ENCODE measurements at places on chromosomes 13 and 19.
A peak's percentile ranks its signal among the peaks of the same experiment; 100 is the strongest.

DNA sequence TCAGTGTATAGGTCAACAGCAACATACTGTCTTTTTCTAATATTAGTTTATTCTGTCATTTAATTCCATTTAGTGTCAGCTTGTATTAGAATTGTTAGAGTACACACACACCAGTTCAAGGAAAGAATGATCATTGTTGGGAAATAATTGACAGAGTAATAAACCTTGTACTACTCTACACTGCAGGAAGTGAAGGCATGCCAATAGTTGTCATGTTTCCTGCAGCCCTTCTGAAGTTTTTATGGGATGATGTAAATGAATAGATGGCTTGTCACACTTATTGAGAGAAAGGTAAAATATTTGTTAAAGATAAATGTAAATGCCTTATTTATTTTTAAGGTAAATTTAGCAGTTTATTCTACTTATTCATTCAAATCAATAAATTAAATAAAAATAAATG lies 306.9 kb upstream of the KLHL1 start:
- no peak for DNase-seq

DNA sequence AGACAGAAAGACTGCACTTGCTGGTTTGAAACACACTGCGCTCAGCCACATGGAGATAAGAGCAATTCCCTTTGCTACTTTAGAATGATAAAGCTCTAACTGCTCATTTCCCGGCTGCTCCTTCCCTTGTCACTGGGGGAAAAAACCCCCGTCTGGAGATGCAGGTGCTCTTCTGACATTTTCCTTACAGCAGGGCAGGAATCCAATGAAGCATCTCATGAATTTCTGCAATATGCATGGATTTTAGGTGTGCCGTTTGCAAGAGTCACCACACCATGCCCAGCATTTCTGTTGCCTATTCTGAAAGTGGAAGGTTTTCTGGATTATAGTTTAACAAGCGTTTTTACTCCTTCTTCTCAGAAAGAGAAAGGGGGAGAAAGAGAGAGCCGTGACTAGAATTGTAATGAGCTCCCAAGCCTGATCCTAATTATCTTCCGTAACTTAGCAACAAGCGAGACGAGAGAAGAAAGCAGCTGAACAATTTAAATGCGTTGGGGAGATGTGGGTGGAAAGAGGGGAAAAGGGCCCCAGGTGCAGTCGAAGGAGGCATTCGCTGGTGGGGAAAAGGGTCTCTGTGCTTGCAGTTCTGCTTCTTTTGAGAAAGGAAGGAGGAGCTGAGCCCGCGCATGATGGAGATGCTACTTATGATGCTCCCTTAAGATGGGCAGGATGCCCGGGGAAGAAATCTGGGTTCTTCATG lies 76.6 kb upstream of the SPATA13 start:
- DNase-seq: no peak

DNA sequence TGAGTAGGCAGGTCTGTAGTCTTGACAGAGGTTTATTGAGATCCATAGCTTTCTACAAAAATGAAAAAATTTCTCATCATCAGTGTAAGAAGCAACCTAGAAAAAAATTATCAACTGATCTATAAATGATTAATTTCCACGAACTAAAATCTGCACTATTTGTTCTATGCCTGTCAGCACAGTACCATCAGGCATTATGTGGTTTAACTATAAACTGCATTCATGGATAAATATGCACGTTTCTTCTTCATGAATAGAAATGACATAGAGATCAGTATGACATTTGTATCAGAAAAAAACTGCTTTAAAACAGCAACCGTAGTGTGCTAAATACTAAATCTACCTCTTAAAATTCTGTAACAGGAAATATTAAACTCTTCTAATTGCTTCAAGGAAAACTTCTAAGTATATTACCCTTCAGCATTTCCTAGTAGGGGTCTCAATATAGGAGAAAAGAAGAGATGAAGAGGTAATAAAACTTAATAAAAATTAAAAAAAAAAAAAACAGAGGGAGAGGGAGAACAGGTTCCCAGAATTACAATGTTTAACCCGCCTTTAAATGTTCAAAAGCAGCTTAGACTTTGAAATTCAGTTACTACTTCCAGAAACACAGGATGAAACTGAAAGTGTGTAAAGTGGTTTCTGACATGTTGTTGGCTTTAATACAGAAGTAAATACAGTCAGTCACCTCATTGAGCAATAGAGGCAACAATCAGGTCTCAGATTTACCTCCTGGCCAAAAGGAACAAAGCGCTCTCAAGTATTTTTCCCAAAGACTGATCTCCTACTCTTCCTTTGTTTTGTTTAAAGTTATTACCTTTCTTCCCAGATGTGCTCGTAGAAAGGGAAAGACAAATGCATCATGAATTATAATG lies 144.4 kb downstream of the DIAPH3 start:
- DNase-seq: no peak

DNA sequence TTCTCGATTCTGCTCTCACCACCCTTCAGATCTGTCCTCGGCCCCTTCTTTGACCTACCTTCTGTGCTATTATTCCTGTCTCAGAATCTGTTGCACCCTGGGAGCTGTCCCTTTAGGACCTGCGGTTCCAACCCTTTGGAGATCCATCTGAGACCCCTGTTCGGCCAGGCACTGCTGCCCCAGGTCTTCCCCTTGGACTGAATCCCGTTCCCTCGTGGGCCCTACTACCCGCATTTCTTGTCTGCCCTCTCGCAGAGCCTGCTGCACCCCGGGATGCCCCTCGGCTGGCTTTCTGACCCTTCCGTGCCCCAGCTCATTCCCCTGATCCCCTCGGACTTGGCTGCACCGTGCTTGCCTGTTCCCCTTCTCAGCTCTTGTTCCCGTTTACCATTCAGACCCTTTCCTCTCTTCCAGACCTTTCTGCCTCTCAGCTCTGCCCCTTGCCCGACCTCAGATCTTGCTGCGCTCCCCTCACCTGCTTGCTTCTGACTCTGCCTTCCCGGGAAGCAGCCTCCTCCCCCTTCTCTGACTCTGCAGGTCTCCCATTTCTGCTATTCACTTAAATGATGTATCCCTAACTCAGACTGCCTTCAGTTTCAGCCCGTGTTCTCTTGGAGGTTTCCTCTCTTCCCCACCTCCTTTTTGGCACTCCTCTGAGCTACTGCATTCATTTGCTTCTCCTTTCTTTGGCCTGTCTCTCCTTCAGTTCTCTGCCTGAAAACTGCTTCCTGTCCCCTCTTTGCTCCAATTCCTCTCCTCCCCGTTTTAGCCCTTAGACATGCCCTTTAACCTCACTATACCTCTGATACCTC lies 1.1 kb downstream of the ARHGAP35 start:
- DNase-seq: peak; percentile 22

DNA sequence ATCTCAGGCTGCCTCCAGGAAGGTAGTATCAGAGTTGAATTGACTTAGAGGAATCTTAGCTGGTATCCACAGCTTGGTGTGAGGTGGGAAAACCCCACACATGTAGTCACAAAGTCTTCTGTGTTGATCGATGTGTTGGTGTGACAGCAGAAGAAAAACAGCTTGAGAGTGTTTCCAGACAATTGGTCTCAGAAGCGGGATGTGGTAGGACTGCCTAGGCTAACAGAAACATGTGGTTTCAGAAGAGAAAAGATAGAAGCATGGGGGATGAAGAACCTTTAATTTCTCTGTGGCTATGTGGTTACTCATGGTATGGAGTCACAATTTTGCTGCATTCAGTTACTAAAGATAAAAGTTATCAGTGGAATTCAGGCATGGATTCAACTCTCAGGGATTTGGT lies 134.7 kb upstream of the SLITRK5 start:
- DNase-seq: no peak

GRCh38 chr19:12727745-12728433 lies 4.2 kb upstream of the TNPO2 start:
- DNase-seq: no peak

- DNase-seq: no peak
Observed at GRCh38 chr19:54282686-54283470, 2.0 kb upstream of the LILRB2 start.
